AG04450 (cell line): ENCODE measurements at places on chromosomes 6 and 20.

- no peak for DNase-seq
Measured at GRCh38 chr20:57590485-57591288, 29.5 kb downstream of the ZBP1 start.

DNA sequence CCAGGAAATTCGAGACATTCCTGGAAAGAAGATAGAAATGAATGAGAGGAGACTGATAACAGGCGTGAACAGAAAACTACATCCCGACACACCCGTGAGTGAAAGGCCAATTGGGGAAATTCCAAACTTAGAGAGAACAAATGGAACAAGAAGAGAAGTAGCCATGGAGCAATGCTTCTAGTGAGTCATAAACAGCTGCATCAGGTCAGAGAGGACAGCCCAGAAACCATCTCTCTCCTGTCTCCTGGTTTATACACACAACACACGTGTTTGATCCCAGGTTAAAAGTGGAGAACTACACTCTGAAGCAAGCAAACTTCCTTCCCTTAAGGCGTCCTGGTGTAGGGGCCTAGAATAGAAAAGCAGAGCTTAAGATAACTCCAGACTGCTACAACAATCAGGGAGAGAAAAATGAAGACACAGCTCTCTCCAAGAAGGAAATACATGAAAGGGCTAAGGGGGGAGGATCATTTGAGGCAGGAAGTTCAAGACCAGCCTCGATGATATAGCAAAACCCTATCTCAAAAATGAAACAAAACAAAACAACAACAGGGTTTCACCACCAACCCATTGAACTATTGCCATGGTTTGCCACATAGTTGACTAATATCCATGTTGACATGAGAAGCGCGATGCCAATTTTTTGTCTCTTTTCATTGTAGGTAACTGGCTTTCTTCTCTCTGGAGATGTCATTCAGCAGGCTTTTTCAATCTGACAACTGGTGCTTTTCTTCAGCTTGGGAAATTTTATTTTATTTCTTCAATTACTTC, 26.9 kb downstream of the NRN1 start:
- DNase-seq: no peak

GRCh38 chr20:20454850-20455627, 87.1 kb downstream of the INSM1 start:
- no peak for DNase-seq

DNA sequence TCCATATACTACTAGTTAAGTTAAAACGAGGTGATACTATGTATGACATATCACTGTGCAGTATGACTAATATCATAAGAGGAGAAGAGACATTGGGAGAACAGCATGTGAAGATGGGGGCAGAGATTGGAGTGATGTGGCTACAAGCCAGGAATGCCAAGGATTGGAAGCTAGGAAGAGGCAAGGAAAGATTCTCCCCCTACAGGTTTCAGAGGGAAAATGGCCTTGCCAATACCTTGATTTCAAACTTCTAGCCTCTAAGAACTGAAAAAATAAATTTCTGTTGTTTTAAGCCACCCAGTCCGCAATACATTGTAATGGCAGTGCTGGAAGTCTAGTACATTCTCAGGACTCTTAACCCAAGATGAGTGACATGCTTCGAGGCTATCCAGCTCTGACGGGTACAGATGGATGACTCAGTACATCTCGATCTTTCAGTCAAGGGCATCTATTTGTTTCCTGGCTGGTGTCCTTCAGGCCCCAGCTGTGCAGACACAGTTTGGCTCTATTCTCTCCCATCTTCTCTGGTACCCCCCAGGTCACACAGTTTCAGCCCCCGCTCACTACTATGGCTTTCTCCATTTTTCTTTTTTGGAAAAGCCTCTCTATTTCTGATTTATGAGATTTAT, 55.5 kb upstream of the THEMIS start:
- DNase-seq: no peak

DNA sequence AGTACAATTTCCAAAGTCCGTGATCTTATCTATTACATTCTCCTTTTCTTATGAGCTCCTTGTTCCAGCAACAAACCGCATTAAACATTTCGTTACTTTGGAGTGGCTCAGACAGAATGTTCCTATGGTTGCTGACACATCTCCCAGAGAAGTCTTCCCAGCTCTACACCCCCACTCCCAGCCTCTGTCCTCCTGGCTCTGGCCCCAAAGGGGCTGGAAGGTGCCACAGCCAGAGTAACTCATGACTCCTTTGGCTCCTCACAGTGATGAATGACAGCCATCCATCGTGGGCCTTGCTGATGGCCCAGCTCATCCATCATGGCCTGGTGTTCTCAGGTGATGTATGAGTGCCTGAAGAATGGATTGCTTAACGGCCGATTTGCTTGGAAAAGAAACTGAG, 203.0 kb downstream of the DHX35 start:
- DNase-seq: no peak

DNA sequence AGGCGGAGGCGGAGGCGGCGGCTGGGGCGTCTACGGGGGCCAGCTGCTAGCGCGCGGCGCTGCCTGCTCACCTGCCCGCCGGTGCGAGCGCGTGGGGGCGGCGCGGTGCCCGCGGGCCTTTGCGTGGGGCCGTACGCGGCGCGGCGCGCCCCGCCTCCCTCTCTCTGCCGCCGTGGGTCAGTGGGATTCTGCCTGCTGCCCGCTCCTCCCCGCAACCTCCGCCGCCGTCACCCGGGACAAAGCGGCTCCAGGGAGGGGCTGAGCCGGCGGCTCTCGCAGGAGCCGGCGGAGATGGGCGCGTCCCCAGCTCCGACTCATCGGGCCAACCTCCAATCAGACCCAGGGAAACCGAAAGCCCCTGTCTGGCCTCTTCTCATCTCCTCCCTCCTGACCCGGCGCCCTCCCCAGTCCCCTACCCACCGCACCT, at the start of gene RCAN2:
RCAN2 (minus strand) TSS at position 249 of the 427 bp plus-strand sequence.
- no peak for DNase-seq

DNA sequence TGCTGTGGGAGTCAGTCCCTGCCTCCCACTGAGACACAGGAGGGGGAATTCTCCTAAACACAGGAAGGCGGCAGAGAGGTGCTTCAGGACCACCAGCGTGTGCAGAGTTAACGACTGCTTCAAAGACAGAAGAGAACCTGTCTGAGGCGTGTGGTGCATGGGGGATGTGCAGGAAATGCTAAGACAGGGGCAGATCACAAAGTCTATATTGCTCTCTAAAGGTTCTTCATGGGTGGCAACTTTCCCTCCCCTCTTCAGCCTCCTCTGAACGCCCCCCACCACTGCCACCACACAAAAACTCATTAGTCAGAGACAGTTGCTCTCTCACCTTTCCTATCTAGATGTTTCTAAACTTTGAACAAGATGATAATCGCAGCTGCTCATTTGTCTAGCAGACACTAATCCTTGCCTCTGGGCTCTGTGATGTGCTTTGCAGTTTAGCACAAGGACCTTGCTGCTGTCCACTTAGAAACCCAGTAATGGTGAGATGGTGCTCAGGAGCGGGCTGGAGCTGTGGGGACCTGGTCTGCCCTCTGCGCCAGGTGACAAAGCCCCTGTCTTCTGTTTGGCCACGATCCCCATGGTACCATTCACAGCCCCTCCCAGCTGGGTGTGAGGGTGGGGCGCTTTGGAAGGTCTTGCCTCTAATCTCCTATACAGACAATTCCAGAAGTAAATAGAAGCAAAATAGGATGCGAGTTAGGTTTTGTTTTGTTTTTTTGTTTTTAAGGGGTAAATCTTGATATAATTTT, 219.6 kb downstream of the NRN1 start:
- DNase-seq: no peak

DNA sequence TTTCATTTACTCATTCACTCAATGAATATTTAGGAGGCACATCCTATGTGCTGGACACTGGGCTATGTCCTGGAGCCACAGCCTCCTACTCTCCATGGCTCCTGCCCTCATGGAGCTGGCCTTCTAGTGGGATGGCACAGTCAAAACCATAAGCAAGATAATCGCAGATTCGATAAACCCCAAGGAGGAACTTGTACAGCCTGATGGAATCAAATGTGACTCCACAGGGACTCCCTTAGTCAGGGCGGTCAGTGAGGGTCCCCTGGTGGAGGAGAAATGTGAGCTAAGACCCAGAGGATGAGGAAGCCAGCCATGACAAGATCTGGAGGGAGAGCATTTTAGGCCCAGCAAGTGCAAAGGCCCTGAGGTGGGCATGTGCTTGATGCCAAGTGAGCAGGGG, 211.9 kb downstream of the PREX1 start:
- DNase-seq: no peak

DNA sequence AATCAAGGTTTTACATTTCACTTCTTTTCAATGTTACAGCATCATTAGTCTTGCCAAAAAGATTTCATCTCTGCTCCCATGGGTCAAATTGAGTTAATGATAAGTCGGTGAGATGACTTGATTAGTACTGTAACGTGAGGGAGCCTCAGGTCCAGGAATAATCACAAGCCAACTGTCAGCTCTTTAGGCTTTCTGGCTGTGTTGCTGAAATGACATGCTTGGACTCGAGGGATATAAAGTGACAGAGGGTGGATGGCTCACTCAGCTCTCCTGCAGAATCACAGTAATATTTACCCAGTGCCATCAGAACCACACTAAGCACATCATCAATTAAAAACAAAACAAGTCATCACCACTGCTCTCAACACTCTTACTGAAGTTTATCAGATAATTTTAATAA, 196.2 kb upstream of the THEMIS start:
- no peak for DNase-seq

- DNase-seq: no peak
Measured at GRCh38 chr6:22471132-22471690, 98.2 kb upstream of the HDGFL1 start.

DNA sequence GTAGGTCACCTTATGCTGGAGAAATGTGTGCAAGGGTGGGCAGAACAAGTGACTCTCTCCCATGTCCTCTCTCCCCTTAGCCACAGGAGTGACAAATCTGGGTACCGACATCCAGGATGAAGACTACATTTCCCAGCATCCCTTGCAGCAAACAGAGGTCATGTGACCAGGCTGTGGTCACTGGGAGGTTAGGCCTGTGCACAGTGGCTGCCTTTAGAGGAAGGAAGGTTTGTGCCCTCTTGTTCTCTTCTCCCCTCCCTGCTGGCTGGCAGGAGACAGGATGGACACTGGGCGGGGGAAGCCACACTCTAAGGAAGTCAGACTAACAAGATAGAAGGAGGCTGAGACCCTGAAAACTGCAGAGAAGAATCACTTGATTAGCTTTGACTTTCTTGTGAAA, 360.2 kb downstream of the PREX1 start:
- DNase-seq: no peak

GRCh38 chr6:137942736-137943135, 75.7 kb downstream of the TNFAIP3 start:
- DNase-seq: no peak

- no peak for DNase-seq
Measured at GRCh38 chr6:155106456-155107115, 111.5 kb downstream of the TIAM2 start.

DNA sequence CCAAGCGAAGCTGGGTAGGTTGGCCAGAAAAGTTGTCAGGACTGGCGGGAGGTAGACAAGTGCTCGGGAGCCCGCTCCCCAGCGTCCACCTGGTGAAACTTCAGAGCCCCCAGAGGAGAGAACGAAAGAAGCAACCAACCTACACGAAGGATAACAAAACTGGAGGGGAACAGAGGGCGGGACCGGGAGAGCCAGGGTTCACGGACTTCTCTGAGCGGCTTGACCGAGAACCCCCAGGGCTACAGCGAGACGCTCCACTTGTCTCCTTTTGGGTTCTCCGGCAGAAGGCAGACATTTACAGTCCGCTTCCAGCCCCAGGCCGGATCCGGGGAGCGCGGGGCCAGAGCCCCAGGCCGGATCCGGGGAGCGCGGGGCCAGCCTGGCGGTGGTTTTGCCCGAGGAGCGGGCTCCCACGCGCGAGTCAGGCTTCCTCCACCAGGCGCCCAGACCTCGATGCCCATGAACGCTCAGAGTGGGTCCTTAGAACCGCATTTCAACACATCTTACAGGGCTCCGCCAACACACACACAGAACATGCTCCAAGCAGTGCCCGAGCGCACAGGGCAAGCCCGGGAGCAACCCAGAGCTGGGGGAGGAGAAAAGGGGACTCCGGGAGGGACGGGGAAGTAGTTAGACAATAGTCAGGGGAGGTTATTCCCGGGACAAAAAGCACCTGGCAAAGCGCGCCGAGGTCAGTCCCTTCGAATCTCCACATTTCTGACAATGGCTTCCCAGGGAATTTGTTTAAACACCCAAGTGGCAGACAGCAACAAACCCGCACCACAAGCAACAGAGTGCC, 1.1 kb downstream of the PTPRK start:
- DNase-seq: no peak
